ENCODE measurements at places on chromosomes 1 and 21. TPM values are rescaled to one million over a fixed set of nuclear protein-coding genes. Genes with fewer than 3 reads are reported as not detected.

DNA sequence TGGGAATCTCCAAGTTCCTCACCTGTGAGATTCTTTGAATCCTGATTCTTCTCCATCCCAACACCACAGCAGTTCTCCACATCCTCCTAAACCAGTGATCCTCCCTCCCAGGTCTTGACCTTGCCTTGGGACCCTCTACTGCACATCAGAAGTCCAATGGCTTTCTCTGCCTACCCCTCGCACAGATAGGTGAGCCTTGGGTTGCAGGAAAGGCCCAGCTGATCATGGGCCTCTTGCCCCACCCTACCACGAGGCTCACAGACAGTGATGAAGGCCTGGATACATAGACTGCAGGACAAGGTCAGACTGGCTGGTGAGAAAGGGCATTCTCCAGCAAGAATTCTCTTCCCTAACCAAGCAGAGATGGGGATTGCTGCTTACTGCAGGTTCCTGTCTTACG is 825 bp downstream of the FABP3 start:
- no peak for DNase-seq

DNA sequence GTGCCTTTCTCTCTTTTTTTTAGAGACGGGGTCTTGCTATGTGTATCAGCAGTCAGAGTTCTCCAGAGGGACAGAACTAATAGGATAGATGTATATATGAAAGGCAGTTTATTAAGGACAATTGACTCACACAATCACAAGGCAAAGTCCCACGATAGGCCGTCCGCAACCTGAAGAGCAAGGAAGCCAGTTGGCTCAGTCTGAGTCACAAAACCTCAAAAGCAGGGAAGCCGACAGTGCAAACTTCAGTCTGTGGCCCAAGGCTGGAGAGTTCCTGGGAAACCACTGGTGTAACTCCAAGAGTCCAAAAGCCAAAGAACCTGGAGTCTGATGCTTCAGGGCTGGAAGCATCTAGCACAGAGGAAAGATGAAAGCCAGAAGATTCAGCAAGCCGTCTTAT is 16.3 kb upstream of the H3-3A start:
- DNase-seq = peak; percentile 89

GRCh38 chr1:186689907-186690306 is 9.7 kb upstream of the PTGS2 start:
- no peak for DNase-seq

GRCh38 chr1:197908716-197909220 is 6.3 kb downstream of the C1orf53 start:
- no peak for DNase-seq

DNA sequence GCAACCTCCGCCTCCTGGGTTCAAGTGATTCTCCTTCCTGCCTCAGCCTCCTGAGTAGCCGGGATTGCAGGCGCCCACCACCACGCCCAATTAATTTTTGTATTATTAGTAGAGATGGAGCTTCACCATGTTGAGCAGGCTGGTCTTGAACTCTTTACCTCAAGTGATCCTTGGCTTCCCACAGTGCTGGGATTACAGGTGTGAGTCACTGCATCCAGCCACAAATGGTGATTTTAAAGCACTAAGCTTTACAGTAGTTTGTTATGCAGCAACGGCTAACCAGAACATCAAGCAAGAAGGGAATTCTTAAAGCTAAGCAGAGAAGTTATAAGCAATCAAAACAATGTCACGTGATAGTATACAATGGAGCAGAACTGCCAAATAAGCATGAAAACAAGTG is 65.7 kb downstream of the NVL start:
- DNase-seq = peak; percentile 30

- no peak for DNase-seq
These were observed 148.2 kb downstream of the FCRL5 start for GRCh38 chr1:157404063-157404501.

DNA sequence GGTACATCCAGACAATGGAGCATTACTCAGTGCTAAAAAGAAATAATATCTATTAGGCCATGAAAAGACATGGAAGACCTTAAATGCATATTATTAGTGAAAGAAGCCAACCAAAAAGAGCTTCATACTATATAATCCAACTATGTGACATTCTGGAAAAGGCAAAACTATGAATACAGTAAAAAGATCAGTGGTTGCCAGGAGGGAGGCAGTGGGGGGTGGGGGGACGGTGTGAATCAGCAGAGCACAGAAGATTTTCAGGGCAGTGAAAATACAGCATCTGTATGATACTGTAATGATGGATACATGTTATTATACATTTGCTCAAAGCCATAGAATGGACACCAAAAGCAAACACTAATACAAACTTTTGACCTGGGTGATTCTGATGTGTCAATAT is 339.4 kb upstream of the SNX7 start:
- no peak for DNase-seq

DNA sequence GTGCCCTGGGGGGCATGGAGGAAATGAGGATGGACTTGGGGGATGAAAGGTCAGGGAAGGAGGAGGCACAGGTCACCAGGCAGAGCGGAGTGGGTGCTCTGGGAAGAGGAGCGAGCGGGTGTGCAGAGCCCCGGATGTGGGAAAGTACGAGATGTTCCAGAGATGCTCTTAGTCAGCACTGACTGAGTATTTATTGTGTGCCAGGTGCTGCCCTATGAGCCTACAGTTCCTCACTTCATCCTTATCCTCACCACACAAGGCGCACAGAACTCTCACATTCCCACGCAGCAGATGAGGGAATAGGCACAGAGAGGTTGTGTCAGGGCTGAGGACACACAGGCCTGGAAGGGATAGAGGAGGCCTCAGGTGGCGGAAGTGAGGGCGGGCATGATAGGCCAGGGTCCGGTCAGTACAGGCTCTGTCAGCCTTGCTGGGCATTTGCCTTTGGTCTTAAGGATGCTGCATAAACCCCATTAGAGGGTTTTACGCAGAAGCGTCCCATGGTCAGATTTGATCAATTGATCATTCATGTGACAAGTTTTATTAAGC is 77.3 kb downstream of the ARHGEF10L start:
- DNase-seq = no peak

GRCh38 chr1:176998183-176998795 is 166.2 kb downstream of the ASTN1 start:
- no peak for DNase-seq

DNA sequence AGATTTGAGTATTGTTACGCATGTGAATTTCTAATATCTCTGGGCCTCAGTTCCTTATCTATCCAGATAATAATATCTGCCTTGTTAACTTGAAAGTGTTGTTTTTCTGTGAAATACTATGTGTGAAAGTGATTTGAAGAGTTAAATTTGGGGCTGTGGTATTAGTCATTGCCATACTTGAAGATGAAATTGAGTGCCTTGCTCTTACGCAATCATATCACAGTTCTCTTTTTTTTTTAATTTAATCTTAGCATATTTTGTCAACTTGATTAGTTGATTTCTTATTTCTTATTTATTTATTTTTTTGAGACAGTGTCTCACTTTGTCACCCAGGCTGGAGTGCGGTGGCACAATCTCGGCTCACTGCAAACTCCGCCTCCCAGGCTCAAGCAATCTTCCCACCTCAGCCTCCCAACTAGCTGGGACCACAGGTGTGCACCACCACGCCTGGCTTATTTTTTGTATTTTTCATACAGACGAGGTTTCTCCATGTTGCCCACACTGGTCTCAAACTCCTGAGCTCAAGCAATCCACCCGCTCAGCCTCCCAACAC is 31.0 kb downstream of the AGO4 start:
- no peak for DNase-seq

- DNase-seq = peak; percentile 37
These were observed 28.7 kb downstream of the NBPF3 start for GRCh38 chr1:21468599-21468998.

DNA sequence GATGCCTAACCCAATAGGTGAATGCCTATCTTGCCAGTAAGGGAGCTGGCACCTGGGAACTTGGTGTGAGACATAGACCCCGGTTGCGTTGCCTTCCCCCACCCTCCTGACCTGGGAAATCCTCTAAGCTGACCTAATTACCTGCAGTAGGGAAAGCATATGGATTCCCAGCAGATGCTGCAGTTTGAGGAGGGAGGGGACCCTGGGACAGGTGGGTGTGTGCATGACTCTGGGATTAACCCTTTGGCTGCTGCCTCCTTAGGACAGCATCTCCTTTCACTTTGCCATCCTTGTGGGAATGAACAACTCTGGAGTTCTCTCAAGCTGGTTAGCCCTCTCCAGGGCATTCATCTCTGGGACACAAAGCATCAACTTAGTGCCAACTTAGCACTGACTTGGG is 16.4 kb upstream of the NFASC start:
- DNase-seq = no peak

GRCh38 chr21:33924766-33925100 is 9.1 kb upstream of the ATP5PO start:
- DNase-seq = no peak

DNA sequence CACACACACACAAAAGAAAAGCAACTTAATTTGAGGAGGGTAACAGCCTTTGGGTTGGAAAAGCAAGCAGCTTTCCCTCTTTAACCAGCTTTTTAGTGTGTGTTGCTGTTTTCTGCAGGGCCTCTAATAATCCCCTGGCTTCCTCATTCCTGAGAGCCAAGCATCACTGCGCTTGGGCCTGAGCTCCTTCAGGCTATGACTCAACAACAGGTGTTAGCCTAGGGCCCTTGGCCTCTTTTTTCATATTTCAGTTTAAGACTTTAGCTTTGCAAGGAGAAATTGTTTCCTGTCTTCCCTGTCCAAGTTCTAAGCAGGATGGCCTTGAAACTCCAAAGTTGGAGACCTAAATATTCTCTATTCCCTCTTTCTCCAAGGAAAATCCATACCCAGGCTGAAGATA is 26.2 kb upstream of the SNX27 start:
- peak; percentile 89 for DNase-seq

GRCh38 chr1:29186252-29186651 is 4.6 kb upstream of the SRSF4 start:
- DNase-seq = peak; percentile 52

- DNase-seq = no peak
These were observed 3.9 kb upstream of the KCNJ9 start for GRCh38 chr1:160077486-160077885.

DNA sequence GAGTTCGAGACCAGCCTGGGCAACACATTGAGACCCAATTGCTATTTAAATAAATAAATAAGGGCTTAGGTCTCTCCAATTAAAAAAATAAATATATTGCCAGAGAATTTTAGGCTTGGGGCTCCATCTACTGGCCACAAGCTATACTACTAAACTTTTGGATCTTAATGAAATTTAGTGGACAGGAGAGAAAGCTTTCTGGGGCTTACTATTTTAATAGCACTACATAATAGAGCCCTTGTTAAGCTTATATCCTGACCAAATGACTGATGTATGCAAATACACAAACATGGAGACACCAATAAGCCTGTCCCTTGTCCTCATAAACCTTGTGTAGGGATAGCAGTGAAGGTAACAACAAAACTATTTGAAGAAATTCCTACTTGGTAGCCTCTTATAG is 18.4 kb downstream of the CCT3 start:
- peak; percentile 34 for DNase-seq

- DNase-seq = peak; percentile 12
These were observed 137.4 kb downstream of the C1orf21 start for GRCh38 chr1:184524248-184524647.

- no peak for DNase-seq
These were observed 674 bp upstream of the AKR7A3 start for GRCh38 chr1:19289244-19289643.

- DNase-seq = no peak
These were observed 96.4 kb upstream of the RAB3GAP2 start for GRCh38 chr1:220368352-220369265.

GRCh38 chr1:92556350-92556749 is 69.6 kb upstream of the GFI1 start:
- no peak for DNase-seq

DNA sequence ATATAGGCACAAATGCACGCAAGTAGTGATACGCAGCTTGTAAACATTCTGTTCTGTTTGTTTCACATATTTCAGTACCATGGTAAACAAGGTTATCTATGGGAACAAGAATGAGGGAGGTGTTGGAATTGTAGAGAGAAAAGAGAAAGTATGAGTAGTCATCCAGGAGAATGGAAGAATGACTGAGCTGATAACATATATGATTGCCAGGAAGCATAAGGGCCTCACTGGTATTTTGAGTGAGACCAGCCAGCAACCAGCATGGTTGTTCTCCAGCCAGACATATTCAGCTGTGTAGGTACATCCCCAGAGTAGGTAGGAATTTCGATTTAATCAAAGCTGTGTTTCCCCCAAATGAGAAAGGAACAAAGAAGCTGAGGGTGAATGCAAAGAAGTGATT is 58.9 kb upstream of the ARTN start:
- no peak for DNase-seq

- no peak for DNase-seq
These were observed 34.6 kb downstream of the SLAMF6 start for GRCh38 chr1:160488347-160489058.

GRCh38 chr1:2505461-2505994 is 20.9 kb downstream of the PANK4 start:
- DNase-seq = no peak

DNA sequence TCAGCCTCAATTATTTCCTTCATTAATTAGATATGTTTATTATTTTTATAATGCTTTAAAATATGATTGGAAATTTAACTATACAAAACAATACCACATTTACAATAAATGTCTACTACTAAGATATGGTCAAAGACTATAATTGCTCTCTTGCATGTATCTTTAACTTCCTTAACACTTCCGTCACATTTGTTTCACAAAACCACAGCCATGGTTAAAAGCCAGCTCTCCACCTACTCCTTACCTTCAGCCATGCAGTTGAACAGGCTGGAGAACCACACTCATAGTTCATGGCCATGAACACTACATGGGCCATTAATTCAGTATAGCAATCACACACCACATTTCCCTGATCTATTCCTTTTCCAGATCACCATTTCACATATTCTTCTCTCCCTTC is 72.2 kb downstream of the NME7 start:
- no peak for DNase-seq

- no peak for DNase-seq
These were observed 8.1 kb downstream of the KAZN start for GRCh38 chr1:14606632-14607031.

- DNase-seq = no peak
These were observed 10.6 kb upstream of the USP1 start for GRCh38 chr1:62426237-62426636.

TDRKH gene
- total RNA-seq = 2.2 TPM

SEMA4A gene
- 0.28 TPM for total RNA-seq

TFF1 gene
- total RNA-seq = not detected

TMPRSS15 gene
- total RNA-seq = not detected

OR2L13 gene
- total RNA-seq = not detected

PTCH2 gene
- total RNA-seq = under 0.01 TPM

NBPF6 gene
- not detected for total RNA-seq

PSRC1 gene
- 34.6 TPM for total RNA-seq

Data from IMR-90 (cell line).